Hematopoietic multipotent progenitor cell treated with erythropoietin and hydrocortisone succinate and interleukin-3 and kit ligand, for 8 days (in vitro differentiated cells): ENCODE measurements at places on chromosomes 6 and 20.

- DNase-seq: no peak
Observed at GRCh38 chr20:32544893-32545840, 40.0 kb downstream of the NOL4L start.

DNA sequence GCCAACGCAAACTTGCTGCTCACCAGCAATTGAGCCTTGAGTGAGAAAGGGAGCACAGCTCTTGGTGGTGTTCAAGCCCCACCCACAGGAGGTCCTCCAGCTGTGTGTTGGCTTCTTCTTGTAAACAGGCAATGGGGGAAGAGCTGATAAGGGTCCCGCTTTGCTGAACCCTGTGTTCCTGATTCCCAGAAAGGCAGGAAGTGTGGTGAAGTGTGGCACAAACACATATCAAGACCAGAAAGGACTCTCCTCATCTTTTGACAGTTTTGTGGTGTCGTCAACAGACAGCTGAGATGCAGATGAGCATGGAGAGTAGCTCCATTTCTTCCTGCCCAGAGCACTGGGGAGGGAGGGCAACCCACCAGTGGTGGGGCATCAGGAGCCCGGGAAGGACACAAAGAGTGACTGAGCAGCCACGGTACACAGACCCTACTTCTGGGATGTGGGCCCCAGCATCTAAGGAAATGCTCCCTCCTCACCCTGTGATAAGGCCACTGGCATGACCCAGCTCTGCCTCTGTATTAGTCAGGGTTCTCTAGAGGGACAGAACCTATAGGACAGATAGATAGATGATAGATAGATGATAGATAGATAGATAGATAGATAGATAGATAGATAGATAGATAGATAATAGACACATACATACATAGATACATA is 188.9 kb upstream of the TAB2 start:
- peak; percentile 97 for DNase-seq

- DNase-seq: no peak
Observed at GRCh38 chr6:147752689-147753403, 244.4 kb downstream of the SAMD5 start.

DNA sequence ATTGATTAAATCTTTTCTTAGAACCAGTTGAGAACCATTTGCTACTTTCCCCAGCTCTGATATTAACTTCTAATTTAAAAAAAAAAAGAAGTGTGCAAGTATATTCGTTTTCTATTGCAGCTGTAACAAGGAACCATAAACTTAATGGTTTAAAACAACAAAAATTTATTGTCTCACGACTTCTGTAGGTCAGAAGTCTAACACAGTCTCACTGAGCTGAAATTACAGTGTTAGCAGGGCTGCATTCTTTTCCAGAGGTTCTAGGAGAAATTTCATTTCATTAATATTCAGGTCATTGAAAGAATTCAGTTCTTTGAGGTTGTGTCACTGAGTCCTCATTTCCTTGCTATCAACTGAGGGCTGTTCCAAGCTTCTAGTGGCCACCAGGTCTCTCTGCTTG is 213.5 kb upstream of the RNF217 start:
- DNase-seq: no peak

DNA sequence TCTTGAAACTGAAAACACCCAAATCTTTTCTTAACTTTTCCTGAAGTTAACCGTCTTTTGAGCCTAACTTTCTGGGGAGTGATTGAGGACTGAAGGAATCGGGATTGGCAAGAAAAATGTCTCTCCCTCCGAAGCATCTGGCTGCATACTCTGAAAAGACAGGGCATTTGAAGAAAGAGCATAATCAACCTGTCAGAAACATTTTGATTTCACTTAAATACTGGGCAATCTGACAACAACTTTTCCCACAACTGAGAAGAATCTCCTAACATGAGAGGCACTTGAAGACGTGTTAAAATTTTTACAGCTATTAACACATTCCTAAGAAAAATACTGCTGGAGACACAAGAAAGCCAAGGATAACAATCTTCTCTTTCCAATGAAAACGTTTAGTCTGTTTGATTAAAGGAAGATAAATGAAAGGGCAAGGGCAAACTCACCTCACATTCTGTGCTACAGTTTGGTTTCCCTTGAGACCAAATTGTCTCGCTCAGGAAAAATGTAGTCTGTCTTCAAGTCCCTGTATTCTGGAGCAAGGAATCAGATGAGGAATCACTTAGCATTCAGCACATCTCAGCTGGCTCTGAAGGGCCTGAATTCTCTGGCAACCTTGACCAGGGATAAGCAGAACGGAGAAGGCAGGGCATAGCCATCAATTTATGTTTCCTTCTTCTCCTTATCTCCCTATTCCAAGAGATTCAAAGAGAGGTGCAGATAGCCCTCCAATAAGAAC is 76.1 kb downstream of the TBX18 start:
- DNase-seq: no peak

- DNase-seq: no peak
Observed at GRCh38 chr6:113651920-113652319, 205.2 kb upstream of the MARCKS start.

GRCh38 chr6:40322336-40322735 is 264.8 kb downstream of the LRFN2 start:
- no peak for DNase-seq

DNA sequence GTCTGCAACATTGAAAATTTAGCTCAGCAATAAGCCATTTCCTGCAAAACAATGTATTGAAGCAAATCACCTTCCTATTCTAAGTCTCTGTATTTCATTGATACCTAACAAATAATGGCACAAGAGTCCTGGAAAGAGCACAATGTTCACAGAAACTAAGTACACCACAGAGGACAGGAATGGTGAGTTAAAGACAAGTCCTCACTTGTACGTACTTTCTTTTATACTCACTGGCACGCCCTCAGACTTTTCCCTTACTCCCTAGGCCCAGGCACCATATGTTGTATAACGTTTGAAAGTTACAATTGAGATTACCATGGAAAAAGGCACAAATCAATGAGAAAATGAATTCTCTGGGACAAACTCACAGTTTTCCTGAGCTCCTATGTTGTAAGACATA is 683.0 kb upstream of the MANEA start:
- no peak for DNase-seq

DNA sequence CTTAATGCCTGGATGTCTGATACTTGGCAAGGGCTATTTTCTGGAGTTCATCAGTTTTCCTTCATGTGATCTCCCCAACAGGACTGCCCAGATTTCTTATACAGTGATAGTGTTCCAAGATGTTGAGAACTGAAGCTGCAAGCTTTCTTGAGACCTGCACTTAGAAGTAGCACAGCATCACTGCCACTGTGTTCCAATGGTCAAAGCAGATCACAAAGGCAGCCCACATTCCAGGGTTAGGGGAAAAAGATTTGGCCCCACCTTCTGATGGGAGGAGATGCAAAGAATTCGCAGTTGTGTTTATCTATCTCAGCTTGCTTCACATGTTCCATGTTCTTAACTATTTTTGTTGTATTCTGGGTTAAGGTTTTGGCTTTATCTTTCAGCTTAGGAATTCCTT is 78.2 kb downstream of the GPX5 start:
- DNase-seq: no peak

- DNase-seq: no peak
Observed at GRCh38 chr6:123524781-123525180, 112.0 kb downstream of the TRDN start.

- no peak for DNase-seq
Observed at GRCh38 chr6:138293428-138294395, 75.4 kb upstream of the PBOV1 start.
